Activated naive CD4-positive, alpha-beta T cell (primary cell): ENCODE measurements at places on chromosomes 3 and 15.
A peak's percentile ranks its signal among the peaks of the same experiment; 100 is the strongest.

- no peak for DNase-seq
Observed at GRCh38 chr3:184932777-184933176, 120.8 kb downstream of the VPS8 start.

GRCh38 chr3:154786724-154787123, 293.4 kb upstream of the MME start:
- DNase-seq: no peak

GRCh38 chr3:139309061-139309591, 34.7 kb upstream of the MRPS22 start:
- DNase-seq: no peak

DNA sequence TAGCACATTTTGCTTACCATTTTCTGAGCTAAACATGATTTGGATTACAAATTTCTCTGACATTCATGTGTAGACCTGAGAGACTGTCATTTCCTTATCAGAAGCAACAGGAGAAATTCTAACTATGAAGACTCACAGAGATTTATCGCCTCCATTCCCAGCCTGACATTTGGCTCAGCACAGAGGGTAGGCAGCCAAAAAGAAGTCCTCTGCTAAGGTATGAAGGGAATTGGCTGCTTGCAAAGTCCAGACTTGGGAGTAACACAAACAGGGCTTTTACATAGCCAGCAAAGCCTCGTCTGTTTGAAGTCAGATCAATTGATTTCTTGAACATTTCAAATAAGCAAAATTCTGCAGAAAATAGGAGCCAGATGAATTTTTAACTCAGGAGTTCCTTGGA, 57.0 kb upstream of the CMSS1 start:
- no peak for DNase-seq

- DNase-seq: no peak
Observed at GRCh38 chr3:86645756-86646155, 345.2 kb downstream of the VGLL3 start.

DNA sequence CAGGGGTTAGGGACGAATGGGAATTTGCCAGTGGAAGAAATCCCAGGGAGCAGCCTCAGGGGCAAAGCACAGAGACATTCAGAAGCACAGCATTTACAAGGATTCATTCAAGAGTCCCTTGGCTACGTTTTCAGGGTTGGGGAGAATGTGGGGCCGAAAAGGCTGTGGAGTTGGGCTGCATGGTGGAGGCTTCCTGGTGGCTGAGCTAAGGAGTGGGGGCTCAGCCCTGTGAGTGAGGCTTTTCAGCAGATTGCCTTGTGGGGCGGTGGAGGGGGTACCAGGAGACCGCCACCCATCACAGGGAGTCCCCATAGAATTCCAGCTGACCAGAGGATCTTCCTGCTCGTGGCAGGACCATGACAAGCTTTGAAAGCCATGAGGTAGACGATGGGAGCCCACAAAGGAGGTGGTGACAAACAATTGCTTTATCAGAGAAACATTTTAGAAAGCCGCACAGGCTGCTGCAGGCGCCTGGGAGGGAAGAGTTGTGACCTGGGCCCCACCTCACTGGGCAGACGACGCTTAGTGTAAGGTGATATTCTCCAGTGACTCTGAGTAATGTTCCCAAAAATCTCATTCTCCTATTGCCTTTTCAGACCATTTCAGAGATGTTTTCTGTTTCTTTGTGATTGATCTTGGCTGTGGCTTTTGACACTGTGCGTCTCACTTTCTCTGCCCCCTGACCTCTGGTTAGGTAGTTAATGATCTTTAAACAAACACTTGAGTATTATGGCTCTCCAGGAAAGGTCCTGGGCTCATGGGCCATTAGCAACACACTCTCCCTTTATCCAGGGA, 128.0 kb downstream of the DNAJB8 start:
- no peak for DNase-seq

- DNase-seq: no peak
Observed at GRCh38 chr3:65500398-65501306, 538.1 kb downstream of the MAGI1 start.

- DNase-seq: no peak
Observed at GRCh38 chr3:191334346-191334893, 4.1 kb upstream of the UTS2B start.

GRCh38 chr15:74725225-74725774, at the start of gene CYP1A1:
TSS of gene CYP1A1 (minus strand) at chr15:74725528. CDS start at chr15:74723097, 2,431 bp downstream.
- DNase-seq: peak; percentile 24

- DNase-seq: no peak
Observed at GRCh38 chr3:125200731-125201139, 11.8 kb downstream of the SLC12A8 start.

DNA sequence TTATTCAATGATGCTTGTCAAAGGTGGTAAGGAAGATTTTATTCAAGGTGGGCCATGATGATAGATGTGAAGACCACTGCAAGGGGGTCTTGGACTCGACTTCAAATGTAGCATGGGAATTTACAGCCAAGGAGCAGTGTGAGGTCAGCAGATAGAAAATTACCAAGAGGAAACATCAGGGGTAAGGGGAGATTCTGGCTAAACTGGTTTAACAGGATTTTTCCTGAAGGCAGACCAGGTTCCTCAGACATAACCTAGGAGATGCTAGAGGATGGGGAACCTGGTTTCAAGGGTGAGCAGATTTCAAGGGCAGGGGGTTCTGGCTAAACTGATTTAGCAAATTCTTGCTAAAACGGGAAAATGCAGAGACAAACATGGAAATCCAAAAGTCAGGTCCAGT, 464.9 kb downstream of the TAFA4 start:
- DNase-seq: no peak

DNA sequence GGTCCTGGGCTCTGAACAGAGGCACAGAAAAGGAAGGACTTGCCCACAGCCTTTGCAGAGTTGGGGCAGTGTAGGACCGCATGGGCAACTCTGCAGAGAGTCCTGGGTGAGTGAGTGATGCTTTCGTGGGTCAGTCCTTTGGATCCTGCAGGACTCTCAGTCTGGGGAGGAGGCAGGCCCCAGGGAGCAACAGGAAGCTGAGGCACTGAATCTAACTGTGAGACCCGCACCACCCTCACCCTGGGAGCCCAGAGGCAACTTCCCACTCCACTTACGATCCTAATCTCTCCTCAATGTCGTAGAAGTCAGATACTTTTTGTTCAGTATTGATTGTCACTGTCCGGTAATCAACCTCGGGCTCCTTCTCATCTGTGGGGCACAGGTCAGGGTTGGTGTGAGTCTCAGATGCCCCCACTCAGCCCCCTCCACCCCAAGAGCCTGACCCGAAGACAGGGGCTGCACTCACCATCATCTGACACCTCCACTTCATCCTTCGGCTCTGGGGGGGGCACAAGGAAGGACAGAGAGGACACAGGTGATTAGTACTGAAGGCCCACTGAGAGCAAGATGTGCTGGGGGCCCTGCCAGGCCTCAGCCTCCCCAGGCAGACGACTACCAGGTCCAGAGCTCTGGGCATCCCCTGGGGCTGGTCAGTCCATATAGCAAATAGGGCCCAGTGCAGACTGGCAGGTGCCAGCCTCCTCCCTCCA, 64.0 kb upstream of the HACD2 start:
- DNase-seq: no peak
